ENCODE measurements at places on chromosomes 11 and 22.

GRCh38 chr11:96486890-96487611 lies 97.2 kb downstream of the JRKL start:
- DNase-seq: no peak

DNA sequence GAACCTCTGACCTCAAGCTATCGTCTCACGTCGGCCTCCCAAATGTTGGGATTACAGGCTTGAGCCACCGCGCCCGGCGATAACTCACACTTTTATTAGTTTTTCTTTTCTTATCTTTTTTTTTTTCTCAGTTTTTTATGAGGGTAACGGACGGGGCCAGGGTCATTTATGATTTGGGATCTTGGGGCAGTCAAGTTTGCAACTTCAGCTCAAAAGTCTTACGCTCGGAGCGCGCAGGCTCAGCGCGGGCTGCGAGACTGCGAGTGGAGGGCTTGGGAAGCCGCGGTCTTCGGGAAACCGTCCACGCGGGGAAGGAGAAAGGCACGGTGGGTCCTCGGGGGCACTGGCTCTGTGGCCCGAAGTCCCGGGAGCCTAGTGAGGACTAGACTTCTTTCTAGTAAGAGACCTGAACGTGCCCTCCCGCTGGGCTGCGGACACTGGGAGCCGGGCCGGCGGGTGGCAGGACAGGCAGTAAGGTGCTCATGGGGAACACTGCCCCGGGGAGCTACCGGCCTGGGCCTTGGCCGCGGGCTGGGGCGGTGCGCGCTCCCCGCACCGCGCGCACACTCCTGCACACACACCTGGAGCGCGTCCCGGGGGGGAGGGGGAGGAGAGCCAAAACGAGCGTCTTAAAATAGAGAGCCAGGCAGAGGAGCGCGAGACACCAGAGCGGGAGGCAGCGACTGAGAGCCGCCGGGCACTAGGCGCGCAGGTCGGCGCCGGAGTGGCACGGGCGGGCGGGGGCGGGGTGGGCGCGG lies 476 bp upstream of the BARX2 start:
- no peak for DNase-seq

- no peak for DNase-seq
Observed at GRCh38 chr11:12051287-12051662, 42.8 kb upstream of the DKK3 start.

- DNase-seq: no peak
Observed at GRCh38 chr22:46596819-46597218, 23.4 kb upstream of the GRAMD4 start.

GRCh38 chr11:10606536-10607208 lies 38.2 kb upstream of the LYVE1 start:
- no peak for DNase-seq

GRCh38 chr22:50206599-50206998 lies 5.8 kb downstream of the SELENOO start:
- no peak for DNase-seq
